Mesendoderm (in vitro differentiated cells): ENCODE measurements at places on chromosomes 16 and 17.

- no peaks in the 10 kb centered on the region for H3K4me1 ChIP-seq
- H3K4me3 ChIP-seq: no peak overlapping the region
- no peaks in the 10 kb centered on the region for H3K27me3 ChIP-seq
- no peaks in the 10 kb centered on the region for H3K36me3 ChIP-seq
Measured at GRCh38 chr17:57309479-57309878, 53.2 kb downstream of the MSI2 start.

- DNase-seq: peak; percentile 64
- H3K27me3 ChIP-seq: no peaks in the 10 kb centered on the region
- H3K36me3 ChIP-seq: no peaks in the 10 kb centered on the region
- no peak overlapping the region for H3K27ac ChIP-seq
- H3K4me1 ChIP-seq: no peaks in the 10 kb centered on the region
Measured at GRCh38 chr16:82031116-82032084, 3.7 kb upstream of the HSD17B2 start.

DNA sequence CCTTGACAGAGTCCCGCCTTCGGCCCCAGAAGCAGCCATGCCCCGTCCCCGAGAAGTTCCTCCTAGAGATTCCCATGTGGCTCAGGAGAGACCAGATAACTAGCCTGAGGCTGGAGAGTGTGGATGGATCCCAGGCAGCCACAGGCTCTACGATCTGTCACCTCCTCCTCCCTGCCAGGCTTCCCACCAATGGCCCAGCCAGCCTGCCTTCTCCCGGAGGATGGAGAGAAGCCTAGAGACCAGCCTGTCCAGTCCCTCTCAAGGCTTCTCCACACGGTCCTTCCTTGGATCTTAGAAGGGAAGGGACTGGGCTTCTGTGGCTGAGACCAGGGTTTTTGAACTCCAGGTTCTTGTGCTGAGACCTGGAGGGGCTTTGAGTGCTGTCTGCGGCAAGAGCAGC is 1.6 kb upstream of the SMTNL2 start:
- H3K27ac ChIP-seq: no peak overlapping the region
- no peaks in the 10 kb centered on the region for H3K4me1 ChIP-seq
- no peaks in the 10 kb centered on the region for H3K36me3 ChIP-seq
- DNase-seq: no peak
- H3K4me3 ChIP-seq: no peak overlapping the region
- H3K27me3 ChIP-seq: peaks cover 15% of the 10 kb centered on the region

DNA sequence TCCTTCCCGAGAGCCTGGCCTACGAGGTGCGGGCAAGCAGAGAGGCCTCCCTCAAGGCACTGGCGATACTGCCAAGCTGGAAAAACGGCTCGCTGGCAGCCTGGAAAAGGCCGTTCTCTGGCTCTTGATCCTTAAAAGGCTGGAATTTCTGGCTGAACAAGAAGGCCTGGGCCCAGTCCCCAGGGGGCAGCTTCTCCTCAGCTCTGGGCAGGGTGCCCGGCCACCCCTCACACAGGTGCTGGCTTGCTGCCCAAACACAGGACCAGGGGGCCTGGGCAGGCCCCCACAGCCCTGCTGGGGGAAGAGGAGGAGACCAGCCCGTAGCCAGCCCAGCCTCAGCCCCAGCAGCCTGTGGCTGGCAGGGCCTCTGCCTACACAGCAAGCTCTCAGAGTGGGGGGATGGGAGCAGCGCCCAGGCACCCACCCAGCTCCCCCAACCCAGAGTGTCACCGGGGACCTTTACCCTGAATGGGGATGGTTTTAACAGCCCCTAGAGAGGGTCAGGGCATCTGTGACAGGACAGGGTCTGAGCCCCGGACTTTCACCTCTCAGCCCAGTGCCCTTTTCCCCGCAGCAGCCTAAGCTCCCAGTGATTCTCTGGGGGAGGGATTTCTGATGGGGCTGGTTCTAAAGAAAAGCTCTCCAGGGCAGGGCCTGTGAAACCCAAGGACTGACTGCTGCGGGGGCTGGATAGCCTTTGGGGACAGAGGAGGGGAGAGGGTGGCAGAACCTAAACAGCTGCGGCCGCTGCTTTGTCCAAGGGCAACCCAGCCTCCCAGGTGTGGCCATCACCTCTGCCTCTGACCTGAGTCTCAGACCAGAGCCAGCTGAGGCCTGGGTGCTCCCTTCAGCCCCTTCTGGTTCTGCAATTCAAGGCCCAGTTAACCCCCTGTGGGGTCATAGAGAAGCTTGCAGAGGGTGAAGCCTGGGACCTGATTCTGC is 38.6 kb upstream of the TOB1 start:
- no peaks in the 10 kb centered on the region for H3K36me3 ChIP-seq
- no peak overlapping the region for H3K4me3 ChIP-seq
- H3K4me1 ChIP-seq: peaks cover 4% of the 10 kb centered on the region
- no peaks in the 10 kb centered on the region for H3K27me3 ChIP-seq

GRCh38 chr16:84735849-84736586 is 36.2 kb downstream of the USP10 start:
- no peak overlapping the region for H3K4me3 ChIP-seq
- no peaks in the 10 kb centered on the region for H3K27me3 ChIP-seq
- H3K4me1 ChIP-seq: peaks cover 1% of the 10 kb centered on the region
- no peak for DNase-seq

DNA sequence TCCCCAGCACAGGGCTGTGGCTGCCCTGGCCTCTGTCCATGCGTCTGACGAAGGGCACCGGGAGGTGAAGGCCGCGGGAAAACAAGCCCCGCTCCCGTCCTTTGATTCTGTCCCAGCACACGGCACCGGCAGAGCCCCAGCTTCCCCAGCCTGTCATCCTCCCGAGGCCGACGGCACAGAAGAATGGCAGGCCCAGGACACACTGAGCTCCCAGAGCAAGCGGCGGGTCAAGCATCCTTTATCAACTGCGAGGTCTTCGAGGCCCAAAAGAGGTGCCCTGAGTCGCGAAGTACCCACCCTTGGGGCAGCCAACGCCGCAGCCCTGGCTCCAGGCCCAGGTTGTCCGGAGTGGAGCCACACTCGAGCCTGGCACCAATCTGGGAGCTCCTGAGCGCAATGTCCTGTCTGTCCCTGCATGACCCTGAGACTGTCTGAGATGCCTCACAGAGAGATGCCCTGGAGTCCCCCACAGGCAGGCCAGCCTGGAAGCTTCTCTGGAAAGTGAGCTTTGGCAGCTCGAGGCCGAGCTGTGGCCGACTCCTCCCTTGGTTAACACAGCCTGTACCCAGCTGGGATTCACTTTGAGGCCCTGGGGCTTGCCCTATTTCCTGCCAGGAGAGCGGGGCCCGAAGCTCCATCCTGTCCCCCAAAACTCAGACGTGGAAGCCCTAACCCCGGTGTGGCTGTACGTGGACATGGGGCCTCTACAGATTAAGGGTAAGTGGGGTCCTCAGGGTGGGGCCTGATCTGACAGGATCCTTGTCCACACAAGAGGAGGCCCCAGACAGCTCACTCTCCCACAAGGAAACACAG is 23.3 kb downstream of the SLC7A5 start:
- no peak for DNase-seq
- H3K4me3 ChIP-seq: no peak overlapping the region
- H3K4me1 ChIP-seq: no peaks in the 10 kb centered on the region

DNA sequence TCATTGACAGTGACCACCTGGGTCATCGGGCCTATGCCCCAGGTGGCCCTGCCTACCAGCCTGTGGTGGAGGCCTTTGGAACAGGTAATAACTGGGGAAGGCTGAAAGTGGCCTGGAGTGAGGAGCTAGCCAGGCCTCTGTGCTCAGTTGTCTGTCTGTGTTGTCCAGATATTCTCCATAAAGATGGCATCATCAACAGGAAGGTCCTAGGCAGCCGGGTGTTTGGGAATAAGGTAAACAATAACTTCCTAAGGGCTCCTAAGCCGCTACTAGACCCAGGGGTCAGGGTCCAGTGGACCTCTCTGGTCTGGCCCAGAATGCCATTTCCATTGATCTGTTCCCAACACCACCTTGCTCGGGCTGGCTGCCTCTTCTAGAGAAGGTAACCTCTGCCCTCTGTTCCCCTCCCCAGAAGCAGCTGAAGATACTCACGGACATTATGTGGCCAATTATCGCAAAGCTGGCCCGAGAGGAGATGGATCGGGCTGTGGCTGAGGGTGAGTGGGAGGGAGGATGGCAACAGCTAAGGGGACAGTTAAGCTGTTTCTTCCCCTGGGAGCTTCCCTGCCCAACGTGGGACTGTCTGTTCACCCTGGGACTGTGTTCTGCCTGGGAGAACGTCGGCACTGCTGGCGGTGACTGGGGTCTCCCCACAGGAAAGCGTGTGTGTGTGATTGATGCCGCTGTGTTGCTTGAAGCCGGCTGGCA is 1.9 kb upstream of the MLX start:
- peaks cover 13% of the 10 kb centered on the region for H3K36me3 ChIP-seq
- H3K27me3 ChIP-seq: no peaks in the 10 kb centered on the region
- H3K4me1 ChIP-seq: peaks cover 8% of the 10 kb centered on the region
- no peak for DNase-seq
- H3K27ac ChIP-seq: no peak overlapping the region

DNA sequence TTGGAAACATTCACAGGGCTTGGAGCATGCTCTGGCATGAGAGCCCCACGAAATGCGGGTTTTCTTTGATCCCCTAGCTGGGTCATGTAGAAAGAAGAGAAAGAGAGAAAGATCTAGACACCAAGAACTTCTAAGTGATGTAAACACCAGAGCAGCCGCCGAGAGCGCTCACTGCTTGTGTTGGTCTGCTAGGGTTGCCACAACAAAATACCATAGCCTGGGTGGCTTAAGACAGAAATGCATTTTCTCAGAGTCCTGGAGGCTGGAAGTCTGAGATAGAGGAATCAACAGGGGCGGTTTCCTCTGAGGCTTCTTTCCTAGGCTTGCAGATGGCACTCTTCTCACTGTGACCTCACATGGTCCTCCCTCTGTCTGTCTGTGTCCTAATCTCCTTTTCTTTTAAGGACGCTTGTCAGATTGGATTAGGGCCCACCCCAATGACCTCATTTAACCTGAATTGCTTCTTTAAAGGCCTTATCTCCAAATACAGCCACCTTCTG is 139.5 kb downstream of the CYLD start:
- no peaks in the 10 kb centered on the region for H3K27me3 ChIP-seq
- peaks cover 2% of the 10 kb centered on the region for H3K4me1 ChIP-seq
- H3K36me3 ChIP-seq: no peaks in the 10 kb centered on the region
- no peak overlapping the region for H3K4me3 ChIP-seq
- H3K27ac ChIP-seq: no peak overlapping the region

GRCh38 chr16:4454623-4455022 is 19.8 kb downstream of the NMRAL1 start:
- H3K36me3 ChIP-seq: peaks cover 6% of the 10 kb centered on the region
- no peak overlapping the region for H3K27ac ChIP-seq
- no peak overlapping the region for H3K4me3 ChIP-seq
- H3K27me3 ChIP-seq: no peaks in the 10 kb centered on the region

- H3K27ac ChIP-seq: no peak overlapping the region
- no peak overlapping the region for H3K4me3 ChIP-seq
- H3K4me1 ChIP-seq: peaks cover 5% of the 10 kb centered on the region
- no peak for DNase-seq
Measured at GRCh38 chr16:70700101-70701020, 14.5 kb upstream of the MTSS2 start.

DNA sequence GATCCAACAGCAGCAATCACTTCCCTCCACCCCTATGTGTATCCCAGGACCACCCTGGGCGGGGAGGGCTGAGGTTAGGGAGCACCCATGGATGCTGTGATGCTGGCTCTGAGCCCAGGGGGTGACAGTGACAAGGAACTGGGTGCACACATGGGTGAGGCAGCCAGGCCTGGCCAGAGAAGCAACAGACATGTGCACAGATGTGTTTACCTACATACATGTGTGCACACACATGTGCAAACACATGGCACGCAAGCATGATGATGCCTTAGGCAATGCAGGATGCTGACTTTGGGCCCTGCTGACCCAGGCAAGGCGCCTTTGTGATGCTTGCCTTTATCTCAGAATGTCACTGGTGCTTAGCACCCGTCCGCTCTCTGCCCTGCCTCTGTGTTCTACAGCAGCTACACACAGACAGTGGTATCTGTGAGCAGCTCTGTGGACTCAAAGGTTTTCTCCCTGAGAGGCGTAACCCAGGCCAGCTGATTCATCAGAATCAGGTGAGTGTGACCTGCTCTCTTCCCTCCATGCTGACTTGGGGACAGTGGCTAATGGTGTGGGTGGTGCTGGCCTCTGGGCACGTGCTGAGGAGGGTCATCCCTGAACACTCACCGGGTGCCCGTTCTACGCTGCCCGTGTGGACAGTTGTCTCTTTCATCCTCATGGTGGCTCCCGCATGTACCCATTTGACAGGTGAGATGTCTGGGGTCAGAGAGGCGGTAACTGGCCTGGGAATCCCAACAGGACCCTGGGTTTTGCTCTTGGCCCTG is 38.5 kb upstream of the KSR1 start:
- H3K27ac ChIP-seq: no peak overlapping the region
- no peaks in the 10 kb centered on the region for H3K27me3 ChIP-seq
- H3K4me1 ChIP-seq: no peaks in the 10 kb centered on the region
- DNase-seq: no peak
- H3K4me3 ChIP-seq: no peak overlapping the region

GRCh38 chr17:20966870-20967269 is 75.9 kb downstream of the USP22 start:
- DNase-seq: no peak
- no peaks in the 10 kb centered on the region for H3K27me3 ChIP-seq
- no peak overlapping the region for H3K4me3 ChIP-seq
- no peak overlapping the region for H3K27ac ChIP-seq

- no peaks in the 10 kb centered on the region for H3K4me1 ChIP-seq
- H3K27me3 ChIP-seq: no peaks in the 10 kb centered on the region
- H3K4me3 ChIP-seq: no peak overlapping the region
- peak; percentile 91 for DNase-seq
- H3K27ac ChIP-seq: no peak overlapping the region
Measured at GRCh38 chr16:9033125-9033830, 58.2 kb upstream of the HAPSTR1 start.

GRCh38 chr17:40437095-40437732 is 6.0 kb upstream of the IGFBP4 start:
- no peaks in the 10 kb centered on the region for H3K27me3 ChIP-seq
- DNase-seq: no peak
- H3K27ac ChIP-seq: no peak overlapping the region

DNA sequence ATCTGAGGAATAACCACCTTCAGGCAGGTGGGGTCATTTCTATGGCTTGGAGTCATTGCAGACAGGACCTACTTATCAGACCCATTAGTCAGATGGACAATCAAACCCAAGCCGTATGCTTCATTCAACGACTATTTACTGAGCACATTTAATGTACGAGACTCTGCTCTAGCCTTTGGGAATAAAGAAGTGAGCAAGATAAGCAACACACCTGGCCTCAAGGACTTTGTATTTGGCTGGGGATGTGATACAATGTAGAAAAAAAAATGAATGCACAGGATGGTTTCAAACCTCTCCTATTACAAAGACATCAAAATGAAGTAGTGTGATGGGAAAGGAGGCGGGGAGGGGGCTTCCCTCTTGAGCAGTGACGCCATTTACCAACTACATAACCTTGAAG is 311.7 kb downstream of the PMP22 start:
- H3K27me3 ChIP-seq: no peaks in the 10 kb centered on the region
- H3K36me3 ChIP-seq: no peaks in the 10 kb centered on the region
- no peak for DNase-seq
- H3K4me1 ChIP-seq: no peaks in the 10 kb centered on the region

GRCh38 chr16:5321930-5322329 is 224.3 kb upstream of the EEF2KMT start:
- no peak for DNase-seq
- H3K36me3 ChIP-seq: no peaks in the 10 kb centered on the region
- no peak overlapping the region for H3K27ac ChIP-seq
- H3K4me3 ChIP-seq: no peak overlapping the region
- no peaks in the 10 kb centered on the region for H3K27me3 ChIP-seq
